HuH-7.5 (cell line): ENCODE measurements at places on chromosomes 2 and 18.

GRCh38 chr2:217803653-217803960 is 199.2 kb downstream of the TNS1 start:
- no peak for DNase-seq

GRCh38 chr18:45012286-45012685 is 331.6 kb downstream of the SETBP1 start:
- DNase-seq: no peak

DNA sequence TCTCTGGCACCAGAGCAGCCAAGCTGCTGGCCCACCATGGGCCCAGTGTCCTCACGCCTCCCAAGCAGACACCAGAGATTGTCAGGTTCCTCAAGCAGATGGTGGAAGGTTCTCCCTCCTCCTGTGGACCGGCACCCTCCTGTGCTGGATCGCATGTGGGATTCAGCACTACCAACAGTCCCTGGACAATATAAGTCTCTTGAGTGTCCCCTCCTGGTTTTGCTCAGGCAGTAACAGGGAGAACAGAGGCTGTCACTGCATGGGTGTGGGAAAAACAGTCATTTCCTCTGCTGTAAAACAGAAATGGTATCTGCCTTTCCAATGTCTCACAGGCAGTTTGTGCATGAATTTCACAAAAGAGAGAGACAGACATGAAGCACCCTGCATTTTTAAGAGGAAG is 47.7 kb upstream of the TUBA3E start:
- DNase-seq: no peak

GRCh38 chr18:55506074-55506473 is 81.9 kb downstream of the TCF4 start:
- no peak for DNase-seq

DNA sequence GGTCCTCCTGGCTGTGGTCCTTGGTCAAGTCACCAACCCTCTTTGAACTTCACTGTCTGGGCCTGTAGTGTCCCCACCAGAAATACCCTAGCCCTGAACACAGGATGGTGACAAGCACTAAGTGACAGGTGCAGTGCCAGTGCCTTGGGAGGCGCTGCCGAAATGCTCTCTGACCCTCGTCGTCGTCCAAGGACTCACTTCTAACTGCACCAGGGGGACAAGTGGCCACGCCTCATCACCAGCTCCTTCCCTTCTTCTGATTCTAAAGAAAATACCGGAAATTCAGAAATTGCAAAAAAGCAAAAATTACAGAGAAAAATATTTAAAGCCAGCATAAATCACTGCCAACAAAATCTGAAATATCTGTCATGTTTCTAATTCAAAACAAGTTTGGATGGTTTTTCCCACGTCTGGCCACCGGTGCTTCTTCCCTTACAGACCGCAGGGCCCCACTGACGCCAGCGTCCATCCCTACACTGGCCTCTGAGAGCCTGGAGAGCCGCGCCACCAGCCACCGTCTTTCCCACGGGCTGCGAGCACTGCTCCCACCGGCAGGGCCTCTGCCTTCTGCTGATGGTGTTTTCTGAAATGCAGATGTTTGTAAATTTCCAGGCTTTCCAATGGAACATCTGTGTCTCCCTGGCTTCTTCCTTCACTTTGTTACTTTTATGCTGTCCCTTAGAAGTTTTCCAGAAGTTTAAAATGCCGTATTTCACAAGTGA is 37.4 kb upstream of the GPC1 start:
- DNase-seq: no peak

DNA sequence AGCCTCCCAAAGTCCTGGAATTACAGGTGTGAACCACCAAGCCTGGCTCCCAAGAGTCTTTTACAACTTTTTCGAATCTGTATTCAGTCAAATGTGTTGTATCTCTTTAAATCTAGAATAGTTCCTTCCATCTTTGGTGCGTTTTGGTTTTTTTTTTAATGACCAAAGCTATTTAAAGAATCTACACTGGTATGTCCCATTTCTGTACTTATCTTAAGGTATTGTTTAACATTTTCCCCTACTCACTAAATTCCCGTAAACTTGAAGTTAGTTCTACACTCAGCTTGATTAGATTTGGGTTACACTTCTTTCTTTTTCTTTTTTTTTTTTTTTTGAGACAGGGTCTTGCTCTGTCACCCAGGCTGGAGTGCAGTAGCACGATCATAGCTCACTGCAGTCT is 63.8 kb downstream of the TMEM237 start:
- DNase-seq: no peak

DNA sequence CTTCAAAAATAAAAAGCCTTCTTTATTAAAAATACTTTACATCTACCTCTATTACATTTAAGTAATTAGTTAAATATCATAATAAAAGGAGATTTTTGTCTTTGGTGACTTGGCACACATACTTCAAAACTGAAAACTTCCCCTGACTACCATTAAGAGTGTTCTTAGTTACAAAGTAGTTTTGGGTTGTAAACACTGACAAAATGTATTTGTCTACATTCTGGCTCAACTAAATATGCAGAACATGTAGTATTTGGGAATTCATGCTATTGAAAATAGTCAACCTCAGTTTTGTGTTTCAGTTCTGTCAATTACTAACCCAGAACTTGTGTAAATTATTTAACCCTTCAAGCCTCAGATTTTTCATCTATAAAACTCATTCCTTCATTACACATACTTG is 311.5 kb downstream of the RAD51AP2 start:
- DNase-seq: no peak

- no peak for DNase-seq
Measured at GRCh38 chr2:160051371-160051800, 11.0 kb downstream of the PLA2R1 start.

GRCh38 chr2:185145316-185146121 is 547.2 kb downstream of the ZNF804A start:
- DNase-seq: peak; percentile 11

- no peak for DNase-seq
Measured at GRCh38 chr2:32715391-32715841, 87.6 kb downstream of the TTC27 start.

DNA sequence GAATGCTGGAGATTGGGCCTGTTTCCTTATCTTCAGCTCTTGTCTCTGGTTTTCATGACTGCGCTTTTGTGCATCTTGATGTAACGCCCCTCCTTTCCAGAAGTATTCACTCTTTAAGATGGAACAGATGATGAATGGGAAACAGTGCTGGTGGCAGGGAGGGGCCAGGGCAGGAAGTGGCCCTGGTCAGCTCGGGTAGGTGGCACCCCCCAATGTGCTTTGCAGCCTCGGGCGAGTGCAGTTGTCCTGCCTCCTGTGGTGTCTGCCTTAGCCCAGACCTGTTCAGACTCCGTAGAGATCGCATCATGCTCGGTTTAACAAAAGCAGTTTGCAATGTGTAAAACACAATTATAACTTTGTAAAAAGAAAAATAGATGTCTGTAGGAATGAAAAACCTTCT is 17.0 kb upstream of the MGAT4A start:
- no peak for DNase-seq

GRCh38 chr18:69985239-69985638 is 37.6 kb upstream of the CD226 start:
- DNase-seq: no peak

- DNase-seq: no peak
Measured at GRCh38 chr18:57089702-57090101, 57.2 kb upstream of the BOD1L2 start.

GRCh38 chr2:224287531-224287930 is 114.4 kb downstream of the FAM124B start:
- DNase-seq: no peak

DNA sequence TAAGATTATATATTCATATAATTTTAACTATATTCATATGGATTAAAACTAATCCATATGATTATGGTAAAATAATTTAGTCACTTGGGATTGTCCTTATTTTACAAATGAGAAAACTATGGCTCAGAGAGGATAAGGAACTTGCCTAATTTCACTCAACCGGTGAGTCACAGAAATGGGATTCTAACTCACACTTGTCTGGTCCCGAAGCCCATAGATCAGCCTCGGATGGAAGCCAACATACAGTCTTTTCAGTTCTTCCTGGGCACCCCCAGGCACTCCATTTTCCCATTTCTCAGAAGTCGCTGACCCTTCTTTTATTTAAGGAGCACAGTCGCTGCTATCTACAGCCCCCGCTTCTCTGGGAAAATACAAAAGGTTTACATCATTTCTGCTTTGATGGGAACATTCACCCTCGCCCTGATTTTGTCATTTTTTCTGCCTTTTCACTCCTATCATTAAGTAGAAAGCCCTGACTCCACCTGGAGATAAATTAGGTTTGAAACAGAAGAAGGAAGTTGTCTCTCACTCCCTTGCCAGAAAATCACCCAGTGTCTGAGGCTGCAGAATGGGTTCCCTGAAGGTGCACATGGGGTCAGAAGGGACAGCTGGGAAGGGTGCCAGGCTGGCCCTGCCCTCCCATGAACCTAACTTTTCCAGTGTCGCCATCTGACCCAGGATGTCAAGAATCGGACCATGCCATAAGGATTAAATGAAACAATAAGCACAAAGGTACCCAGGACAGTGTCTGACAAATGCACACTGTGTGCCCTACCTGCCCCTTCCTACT is 36.6 kb downstream of the CYP1B1 start:
- DNase-seq: no peak

DNA sequence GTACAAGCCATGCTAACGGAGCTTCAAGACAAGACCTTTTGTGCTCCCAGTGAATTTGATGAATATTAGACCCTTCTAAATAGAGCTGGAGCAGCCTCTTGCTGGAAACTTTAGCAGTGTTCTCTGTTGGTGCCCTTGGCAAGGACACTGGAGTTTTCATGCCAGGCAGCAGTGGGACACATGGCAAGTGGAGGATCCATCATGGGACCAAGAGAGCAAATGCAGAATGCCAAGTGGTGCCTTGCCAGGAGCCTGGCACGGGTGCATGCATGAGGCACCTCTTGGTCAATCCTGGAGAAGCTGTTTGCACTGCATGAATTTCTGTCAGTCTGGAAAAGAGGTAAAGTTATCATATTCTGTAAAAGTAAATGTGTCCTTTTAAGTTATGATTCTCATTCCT is 59.1 kb downstream of the NETO1 start:
- no peak for DNase-seq

GRCh38 chr2:237407700-237408099 is 6.3 kb downstream of the COL6A3 start:
- DNase-seq: no peak

DNA sequence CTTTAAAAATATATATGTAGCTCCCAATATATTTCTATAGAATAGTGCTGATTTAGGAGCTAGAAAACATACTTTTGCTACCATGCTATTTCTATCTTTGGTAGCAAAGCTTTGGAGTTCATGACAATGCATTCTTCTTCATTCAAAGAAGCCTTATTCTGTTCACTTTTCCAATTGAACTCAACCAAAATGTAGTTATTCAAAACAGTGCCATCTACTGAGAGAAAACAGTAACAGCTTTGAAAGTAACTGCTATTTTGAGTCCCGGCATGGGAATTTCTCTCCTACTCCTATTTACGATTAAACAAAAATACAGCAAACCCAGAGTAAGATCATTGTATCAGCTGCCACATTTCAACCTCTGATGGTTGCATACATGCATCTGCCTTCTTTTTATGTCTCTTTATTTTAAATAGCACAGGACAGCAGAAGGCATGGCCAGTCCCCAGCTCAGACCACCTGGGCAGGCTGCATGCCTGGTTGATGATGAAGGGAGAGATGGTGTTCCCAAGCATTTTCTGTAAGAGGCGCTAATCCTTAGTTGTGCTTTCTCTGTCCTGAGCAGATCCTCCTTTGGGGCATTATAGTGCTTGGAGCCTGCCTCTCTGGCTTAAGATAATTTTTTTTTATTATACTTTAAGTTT is 69.7 kb upstream of the SULT1C3 start:
- DNase-seq: no peak

DNA sequence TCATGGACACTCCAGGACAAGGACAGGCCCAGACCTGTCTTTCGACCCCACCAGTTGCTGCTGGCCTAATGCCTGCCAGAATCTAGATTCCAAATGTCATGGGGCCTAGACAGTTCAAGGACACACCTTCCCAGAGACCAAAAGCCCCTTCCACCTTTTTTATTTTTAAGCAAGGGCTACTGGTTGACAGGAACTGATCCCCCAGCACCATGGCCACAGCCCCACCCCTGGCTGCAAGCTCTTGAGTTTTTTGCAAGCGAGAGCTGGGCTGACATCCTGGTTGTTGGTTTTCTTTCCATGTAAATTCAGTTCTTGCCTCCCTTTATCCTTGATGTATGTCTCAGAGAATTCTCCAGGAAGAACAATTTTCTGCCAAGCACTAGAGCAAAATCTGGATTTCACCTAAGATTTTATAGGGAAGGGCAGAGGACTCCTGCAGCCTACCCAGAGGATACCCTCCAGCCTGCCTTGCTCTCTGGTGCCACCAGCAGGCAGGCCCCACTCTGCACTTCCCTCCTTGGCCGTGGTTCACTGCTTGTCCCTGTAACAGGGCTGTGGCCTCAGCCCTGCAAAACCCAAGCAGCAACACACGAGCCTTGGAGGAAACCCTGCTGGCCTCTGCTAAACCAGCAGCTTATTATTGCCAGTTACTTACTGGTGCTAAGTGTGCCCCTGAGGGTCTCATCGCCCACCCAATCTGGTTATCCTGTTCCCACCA is 97.7 kb downstream of the TWIST2 start:
- DNase-seq: peak; percentile 27

- peak; percentile 64 for DNase-seq
Measured at GRCh38 chr2:3604991-3605961, 10.4 kb downstream of the COLEC11 start.

GRCh38 chr2:178811901-178812300 is 4.7 kb upstream of the TTN start:
- no peak for DNase-seq

DNA sequence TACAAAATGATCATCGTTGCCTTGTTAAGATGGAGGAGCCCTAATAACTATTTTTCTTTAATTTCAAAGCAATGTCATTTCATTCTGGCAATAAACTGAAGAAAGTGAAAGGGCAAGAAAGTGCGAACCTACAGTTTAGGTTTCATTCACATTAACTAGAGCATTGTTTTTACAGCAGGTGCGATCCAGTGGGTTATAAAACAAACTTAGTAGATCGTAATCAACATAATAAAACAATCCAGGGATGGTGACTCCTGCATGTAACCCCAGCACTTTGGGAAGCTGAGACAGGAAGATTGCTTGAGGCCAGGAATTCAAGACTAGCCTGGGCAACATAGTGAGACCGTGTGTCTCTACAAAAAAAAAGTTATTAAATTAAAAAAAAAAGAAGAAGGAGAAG is 51.1 kb downstream of the AP1S3 start:
- DNase-seq: no peak

DNA sequence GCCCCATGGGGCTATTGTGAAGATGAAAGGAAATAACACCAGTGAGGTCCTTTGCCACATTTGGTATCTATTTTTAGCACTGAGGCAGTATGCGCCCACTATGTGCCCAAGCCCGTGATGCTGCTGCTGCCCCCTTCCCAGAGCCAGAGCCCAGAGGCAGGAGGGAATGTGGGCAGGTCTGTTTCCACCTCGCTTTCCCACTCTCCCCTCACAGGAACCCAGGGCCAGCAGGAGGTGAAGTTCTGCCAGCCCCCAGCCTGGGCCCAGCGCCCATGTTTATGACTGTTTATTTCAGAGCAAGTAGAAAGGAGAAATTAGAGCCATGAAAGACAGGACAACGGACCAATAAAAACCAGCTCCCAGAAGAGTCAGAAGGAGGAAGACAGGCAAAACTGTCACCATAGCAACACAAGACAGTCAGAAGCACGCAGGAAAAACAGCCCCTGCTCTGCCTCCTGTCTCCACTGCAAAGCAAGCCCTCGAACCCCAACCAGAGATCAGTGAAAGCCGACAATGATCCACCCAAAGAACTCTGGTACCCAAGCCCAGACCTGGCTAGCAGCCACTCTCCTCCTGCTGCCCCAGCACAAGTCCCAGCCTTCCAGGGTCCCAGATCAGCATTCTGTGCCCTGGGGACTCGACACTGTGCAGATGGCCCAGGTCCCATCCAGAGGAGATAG is 1.4 kb downstream of the CYRIA start:
- DNase-seq: no peak
